Heart left ventricle (tissue), 16 donors: ENCODE measurements at places on chromosomes 7 and 10. TPM values are rescaled to one million over a fixed set of nuclear protein-coding genes. Genes with fewer than 3 reads are reported as not detected.

Gene CHAT
- not detected for total RNA-seq

DNA sequence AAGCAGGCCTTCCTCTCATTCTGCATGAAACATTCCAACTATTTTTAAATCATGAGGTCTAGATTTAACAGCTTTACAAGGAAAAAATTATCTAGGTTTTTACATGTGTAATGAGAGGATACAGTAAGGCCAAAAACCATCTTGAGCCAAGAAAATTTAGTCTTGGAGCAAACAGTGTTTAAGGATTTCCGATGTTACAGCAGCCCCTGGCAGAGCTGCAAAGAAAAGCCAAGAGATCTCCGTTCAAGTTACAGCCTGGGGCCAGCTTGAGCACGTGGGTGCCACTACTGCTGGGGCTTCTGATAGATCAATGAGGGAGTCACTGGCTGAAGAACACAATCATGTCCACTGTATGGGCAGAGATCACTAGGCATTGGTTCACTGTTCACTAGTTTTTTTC lies 156.2 kb downstream of the EVX1 start:
- DNase-seq = no peak

DNA sequence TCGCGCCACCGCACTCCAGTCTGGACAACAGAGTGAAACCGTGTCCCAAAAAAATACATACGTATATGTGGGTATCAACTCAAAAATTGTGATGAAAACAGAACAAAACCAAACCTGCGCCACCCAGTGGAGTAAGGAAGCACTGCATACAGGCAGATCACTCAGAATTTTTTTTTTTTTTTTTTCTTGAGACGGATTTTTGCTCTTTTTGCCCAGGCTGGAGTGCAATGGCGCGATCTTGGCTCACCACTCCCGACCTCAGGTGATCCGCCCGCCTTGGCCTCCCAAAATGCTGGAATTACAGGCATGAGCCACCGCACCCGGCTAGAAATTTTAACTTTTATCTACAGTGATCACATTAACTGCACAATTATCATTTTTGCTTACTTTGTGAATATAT lies 9.1 kb upstream of the TMEM236 start:
- peak; percentile 70 for DNase-seq

Gene INHBA
- 0.97 TPM for total RNA-seq

DNA sequence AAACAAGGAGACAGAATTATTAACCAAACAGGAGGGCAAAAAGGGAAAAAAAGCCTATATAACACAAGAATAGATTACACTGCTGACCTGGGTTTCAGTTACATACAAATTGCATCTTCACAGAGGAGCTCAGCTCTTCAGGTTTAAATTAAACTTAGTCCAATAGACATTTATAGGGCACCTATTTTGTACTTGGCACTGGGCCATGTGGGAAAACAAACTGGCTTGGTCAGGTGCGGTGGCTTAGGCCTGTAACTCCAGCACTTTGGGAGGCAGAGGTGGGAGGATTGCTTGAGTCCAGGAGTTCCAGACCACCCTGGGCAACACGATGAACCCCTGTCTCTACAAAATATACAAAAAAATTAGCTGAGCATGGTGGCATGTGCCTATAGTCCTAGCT lies 62.3 kb upstream of the CCDC6 start:
- no peak for DNase-seq
